Brain microvascular endothelial cell (primary cell): ENCODE measurements at places on chromosomes 6 and 20.

DNA sequence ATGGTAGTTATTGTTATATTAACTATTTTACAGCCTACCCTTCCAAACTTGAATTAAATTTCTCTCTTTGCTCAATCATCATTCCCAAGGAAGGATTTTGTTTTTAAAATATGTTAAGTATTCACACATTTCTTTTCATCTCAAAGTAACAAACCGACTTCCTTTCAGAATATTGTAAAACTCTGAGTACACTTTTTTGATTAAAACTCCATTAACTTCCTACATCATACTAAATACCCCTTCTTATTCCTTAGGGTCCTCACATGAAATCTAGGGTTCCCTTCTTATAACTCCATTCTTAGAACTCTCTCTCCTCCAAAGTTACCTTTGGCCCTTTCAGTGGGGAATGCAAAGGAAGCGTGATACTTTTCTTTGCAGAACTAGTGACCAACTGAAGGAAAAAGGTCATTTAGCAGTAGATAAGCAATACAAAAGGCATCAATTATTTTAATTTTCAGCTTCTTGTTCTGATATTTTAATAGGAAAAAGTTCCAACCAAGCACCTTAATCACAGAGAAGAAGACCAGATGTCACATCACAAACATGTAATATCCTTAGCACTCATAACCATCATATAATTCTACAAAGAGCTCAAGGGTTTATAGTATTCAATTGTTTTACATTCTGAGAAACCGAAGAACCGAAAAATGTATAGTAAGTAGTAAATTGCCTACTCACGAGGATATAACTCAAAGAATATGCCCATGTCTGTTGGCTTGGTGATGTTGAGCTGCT, 494 bp downstream of the RHAG start:
- DNase-seq = no peak

DNA sequence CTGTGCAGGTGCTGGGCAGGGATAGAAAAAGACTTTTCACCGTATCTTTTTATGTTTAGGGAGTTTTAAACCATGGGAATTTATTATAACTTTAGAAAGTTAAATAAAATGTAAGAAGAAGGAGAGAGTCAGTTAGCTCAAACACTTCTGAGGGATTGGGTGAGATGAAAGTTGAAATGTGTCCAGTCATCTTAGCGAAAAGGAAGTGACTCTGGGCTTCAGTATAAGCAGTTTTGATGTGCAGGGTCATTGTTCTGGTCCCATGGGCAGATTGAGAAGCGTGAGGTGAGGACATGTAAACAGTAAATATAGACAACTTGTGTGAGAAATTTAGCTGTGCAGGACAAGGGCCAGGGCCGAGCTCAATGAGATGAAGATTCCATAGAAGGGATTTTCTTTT, 66.9 kb downstream of the TOX2 start:
- no peak for DNase-seq

GRCh38 chr6:162387718-162388382, 339.7 kb downstream of the PRKN start:
- DNase-seq = no peak

GRCh38 chr6:132130626-132131298, 179.6 kb upstream of the CCN2 start:
- DNase-seq = peak; percentile 65

DNA sequence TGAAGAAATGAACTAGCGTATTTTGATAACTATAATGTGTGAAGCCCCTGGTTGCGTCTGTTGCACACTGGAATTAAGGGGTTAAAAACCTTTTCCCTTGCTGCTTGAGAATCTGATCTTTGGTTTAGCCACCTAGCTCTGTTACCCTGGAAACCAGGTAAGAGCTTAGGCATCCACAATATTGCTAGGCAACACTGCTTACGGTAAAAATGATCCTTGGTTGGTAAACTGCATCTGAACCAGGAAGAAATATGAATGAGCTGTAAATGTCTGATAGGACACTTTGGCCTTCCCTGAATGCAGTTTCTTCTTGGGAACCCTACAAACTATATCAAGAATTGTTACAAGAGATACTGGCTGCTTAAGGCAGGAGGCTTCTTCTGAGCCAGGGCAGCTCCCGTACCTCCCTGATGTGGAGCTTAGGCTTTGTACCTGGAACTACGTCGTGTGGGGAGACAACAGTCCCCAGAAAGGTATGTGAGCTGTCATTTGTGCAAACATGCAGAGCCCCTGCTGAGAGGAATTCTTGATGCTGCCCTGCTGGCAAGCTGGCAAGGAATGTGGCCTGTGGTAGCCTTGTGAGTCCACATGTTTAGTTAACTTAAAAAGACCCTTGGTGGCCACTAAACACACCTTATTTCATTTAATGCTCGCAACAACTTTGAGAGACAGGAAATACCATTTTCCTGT, 18.4 kb downstream of the UBE3D start:
- DNase-seq = no peak

- no peak for DNase-seq
Observed at GRCh38 chr20:59356662-59357165, 56.3 kb downstream of the EDN3 start.

- peak; percentile 56 for DNase-seq
Observed at GRCh38 chr6:41286544-41287346, at the start of gene TREM1. TREM1 (minus strand) TSS chr6:41286682; CDS start chr6:41286655, 27 bp downstream.

DNA sequence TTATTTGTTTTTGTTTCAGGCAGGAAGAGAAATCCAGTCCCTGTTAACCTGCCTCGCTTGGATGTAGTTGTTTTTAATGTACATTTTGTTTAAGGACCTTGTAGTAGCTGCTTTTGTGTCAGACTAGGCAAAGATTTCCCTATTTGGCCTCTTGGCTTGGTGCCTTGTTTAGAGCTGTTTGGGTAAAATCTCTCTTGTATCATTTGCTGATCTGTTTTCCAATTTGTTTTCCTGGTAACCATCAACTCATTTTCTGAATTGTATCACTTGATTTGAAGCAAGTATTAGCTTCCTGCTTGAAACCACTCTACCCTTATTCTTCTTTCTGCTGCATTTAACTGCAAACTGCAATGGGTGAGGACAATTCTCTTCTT, 160.7 kb downstream of the ZFAND3 start:
- no peak for DNase-seq

GRCh38 chr6:150053450-150053849, 15.5 kb downstream of the ULBP3 start:
- no peak for DNase-seq

DNA sequence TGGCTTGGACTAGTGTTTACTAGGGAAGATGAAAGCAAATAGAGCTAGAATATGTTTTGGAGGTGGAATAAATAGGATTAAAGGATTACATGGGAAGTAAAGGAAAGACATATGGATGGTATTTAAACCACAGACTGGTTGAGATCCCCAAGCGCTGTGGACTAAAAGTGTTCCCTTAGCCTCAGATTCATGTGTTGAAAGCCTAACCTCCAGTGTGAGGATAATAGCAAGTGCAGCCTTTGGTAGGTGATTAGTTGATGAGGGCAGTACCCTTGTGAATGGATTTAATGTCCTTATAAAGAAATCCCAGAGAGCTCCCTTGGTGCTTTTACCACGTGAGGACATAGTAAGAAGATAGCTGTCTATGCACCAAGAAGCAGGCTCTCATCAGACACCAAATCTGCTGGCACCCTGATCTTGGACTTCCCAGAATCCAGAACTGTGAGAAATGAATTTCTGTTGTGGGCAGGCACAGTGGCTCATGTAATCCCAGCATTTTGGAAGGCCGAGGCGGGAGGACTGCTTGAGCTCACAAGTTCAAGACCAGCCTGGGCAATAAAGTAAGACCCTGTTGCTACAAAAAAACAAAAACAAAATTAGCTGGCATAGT, 57.3 kb upstream of the MCM9 start:
- no peak for DNase-seq

GRCh38 chr20:56572172-56572571, 39.1 kb downstream of the FAM209B start:
- no peak for DNase-seq
